ENCODE measurements at places on chromosomes 5 and 9.

- DNase-seq: peak; percentile 81
Measured at GRCh38 chr9:130860458-130861316, 25.6 kb downstream of the ABL1 start.

DNA sequence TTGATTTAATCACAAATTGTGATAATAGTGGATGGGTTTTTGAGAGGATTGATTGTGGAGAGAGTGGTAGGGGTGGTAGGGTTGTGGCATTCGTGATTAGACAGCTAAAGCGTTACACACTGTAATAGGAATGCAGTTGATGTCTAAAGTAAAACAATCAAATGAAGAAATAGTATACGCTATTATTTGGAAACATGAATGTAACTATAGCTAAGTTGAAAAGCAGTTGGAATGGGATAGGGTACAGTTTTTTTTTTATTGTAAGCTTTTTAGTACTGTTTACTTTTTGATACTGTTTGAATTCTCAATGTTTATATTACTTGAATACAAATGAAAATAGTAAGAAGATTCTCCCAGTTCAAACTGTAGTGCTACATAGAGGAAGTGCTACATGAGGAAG lies 51.8 kb downstream of the RANBP17 start:
- no peak for DNase-seq

DNA sequence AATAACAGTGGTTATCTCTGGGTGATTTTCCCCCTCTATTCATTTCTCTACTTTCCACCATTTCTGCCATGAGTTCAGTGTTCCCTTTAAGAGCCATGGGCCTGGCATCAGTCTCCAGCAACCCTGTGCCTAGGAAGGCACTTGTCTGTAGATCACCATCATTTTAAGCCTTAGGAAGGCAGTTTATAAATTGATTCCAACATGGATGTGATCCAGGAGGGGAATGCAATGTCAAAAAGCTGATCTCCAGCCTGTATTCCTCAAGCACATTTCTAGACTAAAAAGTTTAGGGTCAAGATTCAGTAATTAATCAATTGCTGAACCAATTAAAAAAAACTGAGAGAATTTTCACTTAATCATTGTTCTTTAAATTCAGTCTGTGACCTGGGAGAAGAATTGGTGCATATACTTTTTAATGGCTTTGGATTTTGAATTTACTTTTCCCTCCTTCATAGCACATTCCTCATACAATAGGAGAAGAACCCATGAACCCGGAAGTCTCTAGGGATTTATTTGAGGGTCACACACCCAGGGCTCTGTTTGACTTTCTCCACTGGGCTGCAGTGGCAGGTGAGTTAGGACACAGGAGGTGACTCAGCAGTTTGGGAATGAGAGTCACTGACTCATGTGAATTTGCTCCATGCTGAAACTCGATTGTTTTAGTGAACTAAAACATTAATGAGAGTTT lies 6.1 kb upstream of the ERMP1 start:
- DNase-seq: no peak

DNA sequence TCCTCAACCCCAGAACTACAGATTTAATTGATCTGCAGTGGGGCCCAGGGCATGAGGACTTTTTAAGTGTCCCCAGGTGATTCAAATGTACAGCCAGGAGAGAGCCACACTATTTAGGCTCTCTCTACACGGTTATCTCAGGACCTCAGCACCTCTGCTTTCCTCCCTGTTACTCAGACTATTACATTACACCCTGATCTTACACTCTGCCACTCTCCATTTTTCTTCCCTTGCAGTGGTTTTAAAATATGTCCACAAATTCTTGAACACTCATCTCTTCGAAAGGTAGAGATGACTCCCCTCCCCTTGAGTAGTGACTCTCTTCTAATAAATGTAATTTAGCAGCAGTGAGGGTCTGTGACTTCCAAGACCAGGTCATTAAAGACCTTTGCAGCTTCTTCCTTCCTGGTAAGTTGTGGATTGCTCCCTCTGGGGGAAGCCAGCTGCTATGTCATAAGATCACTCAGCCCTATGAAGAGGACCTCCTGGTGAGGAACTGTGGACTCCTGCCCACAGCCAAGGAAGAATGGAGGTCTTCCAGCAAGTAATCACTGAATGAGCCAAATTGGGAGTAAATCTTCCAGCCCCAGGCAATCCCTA lies 87.5 kb upstream of the SSBP2 start:
- no peak for DNase-seq

DNA sequence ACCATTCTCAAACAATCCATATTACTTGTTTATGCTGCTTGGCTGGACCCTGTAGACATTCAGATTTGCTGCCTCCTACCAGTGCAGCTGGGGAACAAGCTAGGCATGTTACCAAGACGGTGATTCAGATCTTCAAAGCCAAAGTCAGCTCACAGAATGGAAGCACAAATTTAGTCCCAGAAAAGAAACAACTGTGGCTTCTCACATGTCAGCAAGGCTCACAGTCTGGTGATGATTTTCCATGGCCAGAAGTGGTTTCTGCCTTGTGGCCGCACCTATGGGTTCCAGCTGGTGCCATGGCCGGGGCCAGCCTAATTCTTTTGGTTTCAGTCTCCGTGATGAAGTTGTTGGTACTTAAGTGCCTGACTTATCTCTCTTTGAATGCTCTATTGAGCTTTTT lies 182.2 kb downstream of the TMC1 start:
- DNase-seq: no peak

GRCh38 chr9:33698267-33698666 lies 97.1 kb upstream of the PRSS3 start:
- no peak for DNase-seq

- no peak for DNase-seq
Measured at GRCh38 chr5:34576891-34577666, 79.0 kb upstream of the RAI14 start.

GRCh38 chr5:88940713-88941112 lies 57.7 kb upstream of the MEF2C start:
- no peak for DNase-seq

DNA sequence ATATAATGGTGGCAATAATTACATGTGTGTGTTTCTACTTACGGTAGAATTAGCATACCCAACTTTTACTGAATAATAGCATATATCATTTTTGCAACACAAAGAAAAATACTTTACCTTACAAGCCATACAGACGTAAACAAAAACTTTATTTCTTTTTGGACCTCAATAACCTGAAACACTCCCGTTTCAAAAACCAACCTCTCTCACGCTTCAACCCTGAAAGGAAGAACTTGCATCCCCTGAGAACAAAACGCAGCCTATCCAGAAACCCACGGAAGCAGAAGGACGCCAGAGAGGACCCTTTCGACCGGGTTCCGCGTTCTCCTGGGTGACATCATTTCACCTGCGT lies at the start of gene RNF38:
Gene RNF38 (minus strand): TSS at position 290 of the 352 bp plus-strand sequence. CDS start 161 bp downstream, at position 129.
- DNase-seq: no peak

GRCh38 chr5:158716668-158717067 lies 383.0 kb downstream of the EBF1 start:
- no peak for DNase-seq

DNA sequence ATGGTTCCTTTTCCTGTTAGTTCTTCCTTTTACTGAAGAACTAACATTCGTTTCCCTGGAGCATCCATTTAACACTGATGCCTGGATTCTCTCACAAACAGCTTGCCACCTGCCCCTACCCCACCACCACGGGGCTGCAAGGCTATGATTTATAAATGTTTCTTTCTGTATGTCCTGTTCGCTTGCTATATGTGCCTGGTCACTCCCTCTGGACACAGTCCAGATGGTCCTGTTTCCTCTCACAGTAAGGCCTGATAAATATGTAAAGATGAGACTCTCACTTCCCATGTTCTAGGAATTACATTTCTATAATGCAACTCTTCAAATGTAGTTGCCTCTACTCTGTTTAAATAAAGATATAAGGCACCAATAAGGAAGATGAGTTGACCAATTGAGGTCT lies 146.4 kb upstream of the SHB start:
- no peak for DNase-seq

- DNase-seq: no peak
Measured at GRCh38 chr5:52842111-52842510, 54.4 kb downstream of the ITGA1 start.

DNA sequence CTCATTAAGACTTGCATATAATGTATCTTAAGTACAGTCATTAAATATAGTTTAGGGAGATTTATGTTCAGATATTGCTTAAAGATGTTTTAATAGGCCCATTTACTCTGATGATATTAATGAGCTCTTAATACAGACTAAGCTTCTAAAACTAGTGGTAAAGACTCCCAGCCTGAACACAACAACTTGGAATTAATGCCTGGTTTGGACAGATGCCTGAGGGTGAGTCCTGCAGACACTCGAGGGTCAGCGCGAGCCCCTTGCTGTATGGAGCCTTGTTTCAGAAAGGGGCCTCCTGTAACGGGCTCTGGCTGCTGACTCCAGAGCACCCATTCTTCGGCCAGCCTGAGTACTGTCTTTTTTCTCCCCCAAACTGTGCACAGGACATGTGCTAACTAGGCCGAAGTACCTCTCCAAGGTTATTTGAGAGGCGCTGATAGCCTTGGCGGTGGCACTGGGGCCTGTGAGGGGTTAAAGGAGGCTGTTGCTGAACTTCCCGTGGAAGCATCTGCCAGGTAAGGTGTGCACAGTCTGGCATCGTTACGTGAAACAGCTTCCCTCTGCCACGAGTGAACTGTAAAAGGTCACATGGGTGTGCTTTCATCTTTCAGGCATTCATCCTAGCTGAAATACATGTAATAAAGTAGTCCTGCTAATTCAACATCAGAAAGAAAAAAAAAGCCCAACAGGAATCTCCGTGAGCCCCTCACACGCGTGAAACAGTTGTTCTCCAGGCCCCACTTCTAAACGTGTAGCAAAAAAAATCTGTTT lies 113.4 kb downstream of the MVB12B start:
- DNase-seq: peak; percentile 23

GRCh38 chr5:143828710-143829109 lies 16.7 kb downstream of the HMHB1 start:
- no peak for DNase-seq

DNA sequence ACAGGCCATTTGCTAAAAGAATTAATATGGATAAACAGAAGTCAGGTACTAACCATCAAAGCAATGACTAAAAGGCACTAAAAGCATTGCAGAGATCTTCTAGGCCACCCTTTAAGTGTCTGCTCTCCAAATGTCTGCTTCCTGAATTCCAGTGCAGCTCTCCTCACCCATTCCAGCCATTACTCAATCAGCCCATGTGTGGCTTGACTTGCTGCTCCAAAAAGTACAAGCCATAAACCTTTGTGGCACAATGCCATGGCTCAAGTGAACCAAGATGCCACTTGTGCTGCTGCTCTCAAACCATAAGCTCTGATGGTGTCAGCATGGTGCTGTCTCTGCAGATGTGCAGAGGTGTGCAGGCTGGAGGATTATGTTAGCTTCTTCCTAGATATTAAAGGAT lies 290.2 kb upstream of the POU5F2 start:
- DNase-seq: no peak

- DNase-seq: peak; percentile 85
Measured at GRCh38 chr5:154072414-154073171, 33.8 kb downstream of the MFAP3 start.

GRCh38 chr9:130207241-130207992 lies 35.2 kb downstream of the NCS1 start:
- no peak for DNase-seq

DNA sequence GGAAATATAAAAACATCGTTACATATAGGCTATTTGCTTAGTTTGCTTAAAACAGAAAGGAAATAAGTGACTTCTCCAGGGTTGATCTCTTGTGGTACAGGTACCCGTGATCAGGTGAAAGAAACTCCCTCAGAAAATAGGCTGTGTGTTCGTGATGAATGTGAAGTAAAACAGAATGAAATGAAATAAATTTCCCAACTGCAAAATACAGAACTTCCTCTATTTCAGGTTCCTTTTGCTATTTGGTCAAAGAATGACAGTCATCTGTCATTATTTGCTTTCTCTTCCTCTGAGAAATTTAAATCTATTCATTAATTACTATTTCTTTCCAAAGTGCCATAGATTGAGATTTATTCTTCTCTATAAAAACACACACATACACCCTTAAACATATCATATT lies 408.1 kb downstream of the FAM170A start:
- DNase-seq: no peak

- no peak for DNase-seq
Measured at GRCh38 chr5:123795688-123796087, 283.7 kb downstream of the CSNK1G3 start.
